CD4-positive, alpha-beta T cell treated with Interferon alpha-2 for 1 hour (primary cell): ENCODE measurements at places on chromosomes 7 and 10.

DNA sequence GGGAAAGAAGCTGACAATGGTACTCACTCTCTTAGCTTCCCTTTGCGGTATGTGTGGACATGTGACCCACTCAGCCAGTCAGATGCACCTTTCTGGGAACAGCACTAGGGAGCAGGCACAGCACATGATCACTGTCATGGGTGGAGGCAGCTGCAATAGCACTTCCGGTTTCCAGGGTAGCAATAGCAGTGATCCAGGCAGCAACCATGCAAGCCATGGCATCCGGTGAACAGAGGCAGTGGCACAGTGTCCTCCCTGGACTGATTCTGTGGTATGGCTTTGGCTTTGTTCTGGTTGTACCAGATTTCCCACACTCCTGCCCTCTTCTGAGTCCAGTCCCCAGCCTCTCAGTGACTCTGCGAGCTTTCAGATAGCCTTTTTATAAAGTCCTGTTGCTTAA lies 86.8 kb upstream of the NAMPT start:
- peak; percentile 33 for DNase-seq

DNA sequence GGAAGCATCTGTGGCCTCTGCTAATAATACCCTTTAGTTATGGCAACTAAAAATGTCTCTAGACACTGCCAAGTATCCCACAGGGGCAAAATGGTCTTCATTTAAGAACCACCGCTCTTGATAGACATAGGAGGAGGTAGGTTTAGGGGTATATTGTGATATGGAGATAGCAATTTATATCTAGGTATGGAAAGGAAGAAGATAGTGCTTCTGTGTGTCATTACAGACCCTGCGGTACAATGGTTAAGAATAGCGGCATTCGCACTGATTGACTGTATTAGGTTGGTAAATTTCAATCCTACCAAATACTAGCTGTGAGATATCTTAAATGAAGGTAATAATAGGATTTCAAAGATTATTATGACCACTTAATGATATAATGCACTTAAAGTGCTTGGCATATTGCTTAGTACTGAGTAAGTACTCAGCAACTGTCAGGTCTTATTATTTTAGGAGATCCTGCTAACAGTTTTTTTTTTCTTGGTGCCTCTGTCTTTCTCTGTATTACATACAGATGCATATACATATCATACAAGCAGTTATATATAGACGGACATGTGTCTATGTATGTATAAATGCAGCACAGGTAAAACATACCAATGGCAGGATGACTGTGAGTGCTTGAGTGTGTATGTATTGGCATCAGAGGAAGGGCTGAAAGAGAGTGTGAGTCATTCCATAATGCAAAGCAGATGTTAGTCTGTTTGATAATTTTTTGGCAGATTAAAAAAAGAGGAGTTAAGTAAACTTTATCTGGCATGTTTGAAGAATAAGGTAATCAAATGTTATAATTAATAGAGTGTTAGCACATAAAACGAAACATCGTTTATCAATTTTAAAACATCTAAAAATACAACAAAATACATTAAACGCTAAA lies 50.0 kb upstream of the ITGB8 start:
- DNase-seq: no peak

GRCh38 chr10:93904901-93905300 lies 11.1 kb downstream of the SLC35G1 start:
- DNase-seq: no peak

GRCh38 chr7:47458057-47458456 lies 123.9 kb downstream of the TNS3 start:
- no peak for DNase-seq

- DNase-seq: no peak
Measured at GRCh38 chr10:71671994-71672946, 47.3 kb downstream of the C10orf105 start.

DNA sequence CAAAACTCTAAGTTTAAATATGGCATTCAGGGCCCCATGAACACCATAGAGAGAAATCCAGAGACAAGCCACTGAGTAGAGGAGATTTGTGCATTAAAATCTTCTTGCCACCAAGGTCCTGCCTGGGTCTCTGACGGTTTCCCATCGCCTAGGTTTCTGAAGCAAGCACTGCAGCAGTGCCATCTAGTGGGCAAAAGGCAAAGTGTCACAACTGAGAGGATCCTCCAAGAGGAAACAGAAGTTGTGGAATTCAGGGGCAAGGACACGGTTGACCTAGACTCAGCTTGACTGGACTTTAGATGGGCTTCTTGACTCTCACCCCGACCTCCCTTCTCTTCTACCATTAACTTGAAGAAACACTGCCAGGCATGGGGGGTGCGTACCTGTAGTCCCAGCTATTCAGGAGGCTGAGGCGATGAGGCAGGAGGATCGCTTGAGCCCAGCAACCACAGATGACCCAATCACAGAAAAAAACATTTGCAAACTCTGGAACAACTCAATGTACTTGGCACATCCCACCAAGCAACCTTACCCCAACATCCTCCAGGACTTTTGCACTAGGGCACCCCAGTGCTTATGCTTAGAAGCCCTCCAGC lies 604.1 kb downstream of the GALNT17 start:
- peak; percentile 31 for DNase-seq

DNA sequence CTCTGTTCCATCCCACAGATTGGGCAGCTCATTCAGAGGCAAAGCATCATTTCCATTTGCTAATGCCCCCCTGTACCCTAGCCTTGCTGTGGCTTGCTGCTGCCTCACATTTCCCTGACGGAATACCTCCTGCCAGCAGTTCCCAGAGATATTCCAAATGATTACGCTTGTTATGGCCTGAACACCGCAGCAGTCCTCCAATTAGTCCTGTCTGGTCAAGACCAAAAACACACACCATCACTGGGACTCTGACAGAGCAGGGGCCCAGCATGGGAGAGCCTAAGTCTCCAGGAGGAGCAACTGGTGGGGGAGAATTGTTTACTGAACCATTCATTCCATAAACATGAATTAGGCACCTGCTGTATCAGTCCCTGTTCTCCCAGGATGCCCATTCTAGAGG lies 6.1 kb downstream of the OGDHL start:
- no peak for DNase-seq

- DNase-seq: peak; percentile 94
Measured at GRCh38 chr7:63925626-63926460, 72.8 kb upstream of the ZNF722 start.

GRCh38 chr7:7639847-7640220 lies 718 bp upstream of the UMAD1 start:
- peak; percentile 63 for DNase-seq

DNA sequence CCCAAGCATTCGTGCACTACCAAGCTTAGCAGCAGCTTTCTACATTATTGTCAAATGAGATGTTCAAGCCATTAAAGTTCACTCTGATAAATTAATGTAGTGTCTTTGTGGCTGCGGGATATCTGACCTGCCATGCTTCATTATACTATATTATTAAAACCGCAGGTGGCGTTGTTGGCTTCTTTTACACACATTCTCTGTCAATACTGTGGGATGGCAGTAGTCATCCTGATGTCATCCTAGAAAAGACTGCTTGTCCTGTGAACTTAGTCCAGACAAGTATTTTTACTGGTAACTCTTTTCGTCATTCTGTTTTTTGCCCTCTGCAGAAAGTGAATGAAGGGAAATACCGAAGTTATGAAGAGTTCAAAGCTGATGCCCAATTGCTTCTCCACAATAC lies 103.9 kb downstream of the ZMYND11 start:
- no peak for DNase-seq

GRCh38 chr10:119803264-119803663 lies 69.4 kb downstream of the MCMBP start:
- DNase-seq: no peak

DNA sequence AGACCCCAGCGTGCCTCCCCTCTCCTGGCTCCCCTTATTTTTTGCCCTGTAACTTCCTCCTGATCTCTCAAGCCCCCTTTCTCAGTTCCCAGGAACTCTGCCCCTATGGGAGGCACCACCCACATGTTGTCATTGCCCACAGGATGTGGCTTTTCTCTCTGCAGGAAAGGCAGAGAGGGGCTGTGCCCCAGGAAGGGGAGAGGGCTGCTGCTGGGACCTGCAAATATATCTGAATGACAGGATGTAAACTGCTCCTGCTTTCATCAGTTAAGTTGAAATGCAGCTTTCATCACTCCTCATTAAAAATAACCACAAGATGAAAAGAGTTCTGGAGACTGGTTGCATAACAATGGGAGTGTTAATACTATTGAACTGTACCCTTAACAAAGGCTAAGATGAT lies 103.3 kb downstream of the CLEC2L start:
- peak; percentile 33 for DNase-seq

DNA sequence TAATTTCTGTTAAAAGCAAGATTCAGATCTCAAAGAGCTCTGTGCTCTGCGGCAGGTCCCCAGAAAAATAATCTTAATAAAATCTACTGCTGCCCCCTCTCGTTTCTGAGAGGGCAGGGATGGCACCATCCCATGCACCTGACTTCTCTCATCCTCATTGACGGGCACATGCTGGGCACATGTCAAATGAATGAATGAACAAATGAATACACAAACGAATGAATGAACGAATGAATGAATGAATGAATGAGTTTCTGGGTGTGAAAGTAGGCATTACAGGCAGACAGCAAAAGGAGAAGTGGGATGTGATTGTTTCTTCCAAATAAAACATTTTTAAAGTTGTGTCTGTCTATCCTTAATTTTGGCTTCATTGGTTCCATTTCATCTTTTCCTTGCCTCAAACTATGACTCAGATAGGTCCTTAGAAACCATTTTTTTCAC lies 398.1 kb upstream of the PRKCQ start:
- no peak for DNase-seq

DNA sequence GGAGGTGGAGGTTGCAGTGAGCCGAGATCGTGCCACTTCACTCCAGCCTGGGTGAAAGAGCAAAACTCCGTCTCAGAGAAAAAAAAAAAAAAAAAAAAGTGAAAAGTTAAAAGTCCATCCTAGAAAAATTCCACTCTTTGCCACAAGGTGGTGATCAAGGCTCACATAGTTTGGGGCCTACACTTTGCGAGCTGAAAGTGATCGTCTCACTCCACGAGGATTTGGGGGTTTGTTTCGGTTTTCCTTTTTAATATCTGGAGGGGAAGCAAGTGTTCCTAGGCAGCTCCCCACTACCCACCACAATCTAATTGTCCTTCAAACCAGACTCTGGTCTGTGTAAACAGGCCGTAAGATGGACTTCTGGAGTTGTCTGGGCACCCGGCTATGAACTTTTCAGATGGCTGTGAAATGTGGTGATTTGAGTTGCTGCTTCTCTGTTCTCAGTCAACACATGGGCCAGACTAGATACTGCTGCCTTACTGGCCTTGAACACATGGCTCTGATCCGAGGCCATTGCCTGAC lies 27.1 kb downstream of the PRLHR start:
- peak; percentile 48 for DNase-seq

DNA sequence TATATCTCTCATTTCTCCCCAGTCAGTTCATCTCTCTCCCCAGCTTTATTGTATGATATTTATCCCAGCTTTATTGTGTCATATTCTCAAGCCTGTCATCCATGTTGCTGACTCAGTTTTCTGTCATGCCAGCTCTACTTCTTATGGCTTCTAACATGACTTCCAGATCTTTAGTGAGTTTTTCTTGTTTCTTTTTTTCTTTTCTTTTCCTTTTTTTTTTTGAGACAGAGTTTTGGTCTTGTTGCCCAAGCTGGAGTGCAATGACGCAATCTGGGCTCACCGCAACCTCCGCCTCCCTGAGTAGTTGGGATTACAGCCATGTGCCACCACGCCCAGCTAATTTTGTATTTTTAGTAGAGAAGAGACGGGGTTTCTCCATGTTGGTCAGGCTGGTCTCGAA lies 28.7 kb upstream of the CALU start:
- DNase-seq: no peak

- DNase-seq: no peak
Measured at GRCh38 chr10:92420546-92421275, 129.7 kb downstream of the MARCHF5 start.

GRCh38 chr7:11373546-11374142 lies 400.0 kb downstream of the PHF14 start:
- DNase-seq: no peak

DNA sequence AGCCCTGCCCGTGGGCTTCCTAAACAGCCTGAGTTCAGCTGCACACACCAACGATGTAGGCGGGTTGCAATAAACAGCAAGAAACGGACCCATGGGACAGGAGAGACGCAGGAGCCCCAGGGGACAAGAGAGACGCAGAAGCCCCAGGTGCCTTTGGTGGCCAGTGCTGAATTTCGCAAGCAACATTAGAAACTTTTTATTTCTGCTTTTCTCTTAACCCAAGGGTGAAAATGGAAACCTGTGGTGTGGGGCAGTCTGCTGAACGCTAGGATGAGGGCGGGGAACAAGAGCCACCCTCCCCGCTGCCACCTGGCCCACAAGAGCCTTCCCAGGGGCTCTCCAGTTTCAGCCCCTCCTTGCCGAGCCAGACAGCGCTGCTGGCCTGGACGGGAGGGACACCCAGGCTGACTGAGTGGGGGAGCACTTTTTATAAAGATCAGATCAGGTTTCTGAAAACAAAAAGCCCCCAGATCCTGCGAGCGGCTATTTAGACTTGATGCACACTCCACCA lies 20.0 kb upstream of the GPR146 start:
- DNase-seq: peak; percentile 82

DNA sequence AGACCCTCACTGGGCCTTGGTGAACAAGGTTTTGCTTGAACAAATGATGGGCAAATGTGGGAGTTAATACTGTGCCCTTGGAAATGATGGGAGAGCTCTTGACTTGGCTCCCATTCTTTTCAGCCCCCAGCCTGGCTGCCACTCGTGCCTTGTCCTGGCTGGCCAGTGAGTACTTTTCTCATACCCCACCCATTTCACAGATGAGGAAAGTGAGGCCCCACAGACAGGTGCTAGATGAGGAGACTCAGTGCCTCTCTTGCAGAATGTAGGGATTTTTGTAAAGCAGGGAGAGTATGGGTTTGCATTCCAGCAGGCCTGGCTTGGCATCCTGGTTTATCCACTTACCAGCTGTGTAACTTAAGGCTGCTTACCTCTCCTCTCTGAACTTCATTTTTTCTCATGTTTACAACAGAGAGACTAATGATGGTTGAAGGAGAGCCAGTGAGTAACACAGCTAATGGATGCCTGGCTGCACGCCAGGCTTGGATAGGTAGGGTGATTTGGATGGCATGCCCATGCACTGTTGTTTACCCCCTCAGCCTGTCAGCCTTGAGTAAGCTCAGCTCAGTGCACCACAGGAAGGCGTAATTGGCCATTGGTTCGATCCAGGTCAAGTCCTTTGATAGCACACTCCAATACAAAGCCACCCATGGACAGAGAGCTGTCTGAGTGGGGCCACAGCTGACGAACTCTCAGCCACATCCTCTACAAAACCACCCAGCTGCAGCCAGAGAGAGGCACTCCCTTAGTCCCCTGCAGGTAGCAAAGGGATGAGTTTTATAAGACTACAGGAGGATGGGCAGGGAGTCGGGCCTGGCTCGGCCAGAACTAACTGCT lies 436.8 kb downstream of the RPS24 start:
- DNase-seq: no peak

- no peak for DNase-seq
Measured at GRCh38 chr7:148590471-148590870, at the start of gene C7orf33. Gene C7orf33 (plus strand): TSS chr7:148590766. CDS start chr7:148590926, 160 bp downstream.

DNA sequence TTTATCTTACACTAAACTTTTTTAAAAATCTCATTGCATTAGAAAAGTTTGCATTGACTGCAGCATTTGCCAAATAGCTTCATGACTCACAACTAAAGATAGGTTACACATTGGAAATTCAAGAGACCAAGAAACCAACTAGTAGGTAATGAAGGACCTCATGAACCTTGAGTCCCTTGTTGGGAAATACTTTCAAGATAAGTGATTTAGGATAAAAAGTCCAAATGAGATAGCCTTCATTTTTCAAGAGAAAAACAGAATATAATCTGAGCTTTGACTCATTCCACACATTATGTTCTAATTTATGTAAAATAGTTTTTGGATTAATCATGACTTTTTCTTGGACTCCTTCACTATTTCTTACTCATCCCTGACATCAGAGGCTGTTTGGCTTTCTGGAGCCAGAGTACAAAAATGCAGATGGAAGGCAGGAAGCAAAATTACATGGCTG lies 13.1 kb upstream of the LIPF start:
- no peak for DNase-seq
